ENCODE measurements at places on chromosomes 4 and X. TPM values are rescaled to one million over a fixed set of nuclear protein-coding genes. Genes with fewer than 3 reads are reported as not detected.

The STK32B gene
- 3.5 TPM for total RNA-seq

The HTRA3 gene
- total RNA-seq: 35.2 TPM

The PAGE2 gene
- total RNA-seq: not detected

The MAGEE1 gene
- 2.7 TPM for total RNA-seq

The PLXNB3 gene
- total RNA-seq: 6.8 TPM

The MAGEC2 gene
- total RNA-seq: not detected

The NLGN4X gene
- 11.3 TPM for total RNA-seq

The TXK gene
- total RNA-seq: 0.82 TPM

The CT45A3 gene
- total RNA-seq: not detected

The SLC49A3 gene
- 3.7 TPM for total RNA-seq

The MPC1L gene
- not detected for total RNA-seq

The GAB3 gene
- 9.0 TPM for total RNA-seq

The BST1 gene
- 4.7 TPM for total RNA-seq

The GPR173 gene
- total RNA-seq: 3.1 TPM

The FGF13 gene
- 49.3 TPM for total RNA-seq

The HPSE gene
- total RNA-seq: 1.0 TPM

The SPANXD gene
- total RNA-seq: not detected

The HS3ST1 gene
- total RNA-seq: 0.51 TPM

Measured in tongue (tissue), 3 donors.